ENCODE measurements at places on chromosomes 6 and 20.

DNA sequence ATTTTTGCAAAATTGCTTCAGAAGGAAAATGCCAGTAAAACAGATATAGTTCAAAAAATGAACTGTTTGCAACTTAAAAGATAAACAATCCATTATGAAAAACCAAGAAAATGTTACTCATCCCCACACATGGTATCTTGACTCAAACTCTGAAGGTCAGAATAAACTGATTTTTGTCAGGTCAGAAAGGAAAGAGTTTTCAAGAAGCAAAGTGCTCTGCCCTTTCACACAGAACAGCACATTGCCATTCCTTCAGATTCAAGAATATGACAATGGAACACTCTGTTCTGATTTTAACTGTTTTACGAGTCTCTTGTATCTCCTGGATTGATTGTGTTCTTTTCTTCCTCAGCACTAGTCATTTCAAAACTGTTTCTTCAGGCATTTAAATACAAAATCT lies 33.8 kb upstream of the NT5E start:
- no peak for DNase-seq

DNA sequence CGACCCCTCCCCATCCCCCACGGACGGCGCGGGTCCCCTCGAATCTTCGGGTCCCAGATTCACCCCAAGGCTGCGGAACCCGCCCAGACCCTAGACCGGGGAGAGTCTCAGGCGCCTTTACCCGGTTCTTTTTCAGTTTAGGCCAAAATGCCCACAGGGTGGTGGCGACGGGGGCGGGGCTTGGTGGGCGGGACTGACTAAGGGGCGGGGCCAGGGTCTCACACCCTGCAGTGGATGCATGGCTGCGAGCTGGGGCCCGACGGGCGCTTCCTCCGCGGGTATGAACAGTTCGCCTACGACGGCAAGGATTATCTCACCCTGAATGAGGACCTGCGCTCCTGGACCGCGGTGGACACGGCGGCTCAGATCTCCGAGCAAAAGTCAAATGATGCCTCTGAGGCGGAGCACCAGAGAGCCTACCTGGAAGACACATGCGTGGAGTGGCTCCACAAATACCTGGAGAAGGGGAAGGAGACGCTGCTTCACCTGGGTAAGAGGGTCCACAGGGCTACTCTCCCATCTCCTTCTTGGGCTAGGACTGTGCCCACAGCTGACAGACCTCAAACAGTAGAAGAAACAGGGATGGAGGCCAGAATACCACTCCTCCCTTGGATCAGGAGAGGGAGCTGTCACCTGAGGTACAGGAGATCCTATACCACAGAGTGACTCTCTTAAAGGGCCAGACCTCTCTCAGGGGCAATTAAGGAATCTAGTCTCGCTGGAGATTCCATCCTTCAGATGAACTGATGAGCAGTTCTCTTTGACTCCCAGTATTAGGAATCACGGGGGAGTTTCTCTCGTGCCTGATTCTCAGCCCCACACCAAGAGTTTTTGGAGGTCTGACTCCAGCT lies 942 bp downstream of the HLA-E start:
- peak; percentile 48 for DNase-seq

GRCh38 chr20:41009946-41010345 lies 18.7 kb upstream of the TOP1 start:
- no peak for DNase-seq

DNA sequence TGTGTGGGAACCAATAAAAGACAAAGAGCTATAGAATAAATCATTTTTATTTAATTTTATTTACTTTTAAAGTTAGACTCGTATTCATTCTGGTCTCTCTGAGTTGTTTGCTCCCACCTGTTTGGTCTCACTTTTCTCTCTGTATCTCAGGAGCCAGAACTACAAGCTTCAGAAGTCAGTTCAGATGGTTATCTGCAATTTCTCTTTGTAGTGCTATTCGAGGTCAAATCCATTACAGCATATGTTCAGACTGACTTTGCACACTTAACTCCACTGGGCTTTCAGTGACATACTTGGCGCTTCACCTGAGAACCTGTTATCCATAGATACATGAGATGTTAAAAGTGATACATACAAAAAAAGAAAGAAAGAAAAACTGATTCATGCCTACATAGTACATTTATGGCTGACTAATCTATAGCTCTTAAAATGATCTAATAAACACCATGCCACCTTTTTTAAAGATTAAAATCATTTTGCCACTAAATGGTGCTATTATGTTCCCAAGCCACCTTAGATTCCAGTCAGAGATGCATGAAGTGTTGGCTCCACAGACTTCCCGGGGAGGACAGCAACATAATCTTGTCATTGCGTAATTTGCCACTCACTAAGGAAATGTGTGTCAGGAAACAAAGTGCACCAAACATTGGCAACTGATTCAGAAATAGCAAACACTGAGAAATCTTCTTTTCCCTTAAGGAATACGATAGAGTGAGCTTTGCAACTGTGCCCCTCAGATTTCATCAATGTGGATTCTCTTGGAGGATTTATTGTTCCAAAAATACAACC lies 396.7 kb downstream of the HACE1 start:
- no peak for DNase-seq

GRCh38 chr6:99189823-99190721 lies 159.4 kb downstream of the FAXC start:
- DNase-seq = no peak

DNA sequence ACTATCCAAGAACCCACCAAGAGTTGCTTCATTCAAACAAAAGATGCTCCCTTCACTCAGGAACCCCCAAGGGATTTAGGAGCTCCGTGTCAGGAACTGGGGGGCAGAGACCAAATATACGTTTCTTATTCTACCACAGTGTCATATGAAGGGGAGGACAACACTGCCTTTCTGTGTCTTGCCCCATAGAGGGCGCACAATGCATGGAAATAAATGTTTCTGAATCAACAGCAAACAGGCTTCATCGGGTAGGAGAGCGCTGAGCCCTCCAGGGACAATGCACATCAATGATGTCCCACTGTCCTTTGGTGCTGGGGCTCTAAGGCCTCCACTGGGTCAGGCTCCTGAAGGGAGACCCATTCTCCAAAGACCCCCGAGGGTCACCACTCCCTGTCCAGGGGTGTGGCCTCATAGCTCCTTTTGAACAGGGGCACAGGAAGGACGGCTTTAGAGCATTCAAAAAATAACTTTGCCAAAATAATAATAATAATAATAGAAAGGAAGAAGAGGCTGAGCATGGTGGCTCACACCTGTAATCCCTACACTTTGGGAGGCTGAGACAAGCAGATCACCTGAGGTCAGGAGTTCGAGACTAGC lies 31.1 kb downstream of the PLG start:
- DNase-seq = peak; percentile 9

DNA sequence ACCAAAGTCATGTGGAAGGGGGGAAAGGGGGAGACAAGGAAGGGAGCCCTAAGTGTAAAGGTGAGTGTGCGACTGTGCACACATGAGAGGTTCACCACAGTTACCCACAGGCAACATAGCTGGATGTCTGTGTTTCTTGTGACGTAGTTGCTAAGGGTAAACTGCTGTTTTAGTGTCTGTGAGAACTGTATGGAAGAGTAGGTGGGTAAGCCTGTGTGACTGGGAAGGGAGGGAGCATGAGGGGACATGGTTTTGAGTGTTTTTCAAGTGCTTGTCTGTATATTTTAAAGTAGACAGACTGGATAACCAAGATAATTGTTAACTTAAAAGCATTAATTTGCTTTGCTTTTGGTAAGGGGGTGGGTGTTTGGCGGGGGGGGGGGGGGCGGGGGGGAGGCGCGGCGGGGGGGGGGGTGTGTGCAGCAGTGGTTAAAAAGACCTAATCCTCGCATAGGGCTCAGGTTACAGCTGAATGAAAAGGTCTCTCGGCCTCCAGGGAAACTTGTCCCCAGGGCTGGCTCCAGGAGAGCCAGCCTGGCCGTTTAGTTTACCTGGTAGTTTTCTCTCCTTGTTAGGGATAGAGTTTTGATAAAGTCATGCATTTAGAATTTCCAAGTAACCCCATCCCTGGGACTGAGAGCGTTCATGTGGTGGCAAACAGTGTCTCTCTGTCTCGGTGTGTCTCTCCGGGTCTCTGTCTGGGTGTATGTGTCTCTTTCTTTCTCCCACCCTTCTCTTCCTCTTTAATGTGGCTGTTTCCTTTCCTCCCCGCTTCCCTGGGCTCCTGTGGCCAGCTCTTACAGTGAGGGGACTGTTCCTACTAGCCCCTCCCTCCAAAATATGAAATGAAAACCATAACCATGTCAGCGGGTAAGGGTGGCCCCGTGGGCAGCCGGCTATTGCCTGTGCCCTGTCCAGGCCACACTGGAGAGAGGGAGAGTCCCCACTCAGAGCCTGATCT lies 3.4 kb downstream of the SCUBE3 start:
- DNase-seq = no peak

- DNase-seq = no peak
Observed at GRCh38 chr6:167827583-167828324, 1.0 kb downstream of the AFDN start.

DNA sequence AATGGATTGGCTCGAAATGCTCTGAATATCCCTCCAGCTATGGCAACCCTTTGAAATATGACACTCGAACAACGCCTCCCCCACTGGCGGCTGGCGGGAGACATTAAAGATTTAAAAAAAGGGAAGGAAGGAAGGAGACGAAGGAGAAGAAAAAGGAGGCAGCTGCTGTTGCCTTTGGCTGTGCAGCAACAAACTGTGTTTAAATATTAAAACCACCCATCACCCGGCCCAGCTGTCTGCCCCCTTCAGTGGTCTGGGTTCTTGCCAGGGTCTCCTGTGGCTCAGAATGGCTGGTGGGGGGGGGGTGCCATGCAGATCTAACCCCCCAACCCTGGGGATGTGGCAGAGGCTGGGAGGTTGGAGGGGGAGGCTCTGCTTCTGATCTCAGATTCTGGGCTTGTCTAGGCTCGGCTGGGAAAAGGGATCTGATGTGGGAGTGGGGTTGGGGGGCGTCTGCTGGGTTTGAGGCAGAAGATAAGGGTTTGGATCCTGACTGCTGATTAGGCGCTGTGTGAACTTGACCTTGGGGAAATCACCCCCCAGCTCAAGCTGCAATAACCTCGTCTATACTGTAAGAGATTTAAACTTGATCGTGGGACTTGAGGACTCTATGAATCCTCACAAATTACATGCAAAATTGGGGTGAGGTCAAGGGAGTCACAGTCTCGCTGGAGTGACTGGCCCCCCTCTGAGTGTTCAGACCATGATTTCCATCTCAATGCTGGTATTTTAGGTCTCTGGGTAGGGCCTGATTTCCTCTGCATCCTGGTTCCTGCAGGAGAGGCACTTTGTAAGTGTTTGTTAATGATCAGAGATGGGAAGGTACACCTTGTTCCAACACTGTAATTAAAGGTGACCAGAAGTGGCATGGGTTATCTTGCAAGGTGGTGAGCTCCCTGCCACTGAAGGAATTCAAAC lies 40.3 kb upstream of the BLCAP start:
- DNase-seq = no peak

GRCh38 chr6:113115196-113115595 lies 741.9 kb upstream of the MARCKS start:
- DNase-seq = no peak

DNA sequence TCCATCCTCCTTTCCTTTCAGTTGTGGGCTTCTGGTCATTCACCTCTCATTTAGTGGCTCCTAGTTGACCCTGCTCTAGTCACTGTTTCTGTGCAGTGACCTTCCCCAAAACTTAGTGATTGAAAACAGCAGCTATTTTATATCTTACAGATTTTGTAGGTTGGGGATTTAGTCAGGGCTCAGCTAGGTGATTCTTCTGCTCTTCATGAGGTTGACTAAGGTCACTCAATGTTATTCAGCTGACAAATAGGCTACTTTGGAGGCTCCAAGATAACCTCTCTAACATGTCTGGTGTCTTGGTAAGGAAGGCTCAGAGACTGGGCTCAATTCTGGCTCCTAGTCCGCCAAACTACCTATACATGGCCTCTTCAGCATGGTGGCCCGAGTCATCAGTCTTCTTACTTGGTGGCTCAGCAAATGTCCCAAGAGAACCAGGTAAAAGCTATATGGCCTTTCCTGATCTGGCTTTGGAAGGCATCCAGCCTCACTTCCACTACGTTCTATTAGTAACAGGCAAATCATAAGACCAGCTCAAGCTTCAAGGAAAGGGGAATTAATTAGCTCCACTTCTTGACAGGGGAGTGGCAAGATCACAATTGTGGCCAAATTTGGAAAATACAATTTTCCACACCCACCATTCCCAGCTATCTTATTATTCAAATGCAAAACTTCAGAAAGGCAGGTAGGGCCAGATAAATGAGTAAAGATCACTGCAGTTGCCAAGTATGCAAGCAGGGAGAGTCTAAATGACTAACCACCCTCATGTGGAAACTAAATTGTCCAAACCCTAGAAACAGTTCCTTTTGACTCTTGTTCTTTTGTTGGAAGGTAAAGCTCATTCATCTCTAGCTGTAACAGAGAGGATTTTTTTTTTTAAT lies 50.5 kb upstream of the LTV1 start:
- no peak for DNase-seq

DNA sequence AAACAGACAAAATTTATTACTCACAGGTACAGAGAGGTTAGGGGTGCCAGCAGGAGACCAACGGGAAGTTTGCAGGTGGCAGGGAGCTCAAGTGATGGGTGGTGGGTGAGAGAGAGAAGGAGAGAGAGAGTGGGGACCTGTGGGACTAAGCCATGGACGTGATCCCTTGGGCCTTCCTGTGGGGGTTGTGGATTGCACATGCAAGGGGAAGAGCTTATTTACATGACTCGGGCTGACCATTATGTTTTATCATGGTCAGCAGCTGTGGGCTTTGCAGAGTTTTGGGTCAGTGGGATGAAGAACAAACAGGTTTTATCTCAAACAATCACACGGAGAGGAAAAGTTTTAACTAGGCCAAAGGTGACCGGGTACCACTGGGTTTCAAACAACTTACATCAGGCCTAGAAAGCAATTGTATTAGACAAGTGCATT lies 156.2 kb upstream of the EXOC2 start:
- DNase-seq = no peak

- no peak for DNase-seq
Observed at GRCh38 chr20:38159566-38159956, 5.5 kb downstream of the TGM2 start.

DNA sequence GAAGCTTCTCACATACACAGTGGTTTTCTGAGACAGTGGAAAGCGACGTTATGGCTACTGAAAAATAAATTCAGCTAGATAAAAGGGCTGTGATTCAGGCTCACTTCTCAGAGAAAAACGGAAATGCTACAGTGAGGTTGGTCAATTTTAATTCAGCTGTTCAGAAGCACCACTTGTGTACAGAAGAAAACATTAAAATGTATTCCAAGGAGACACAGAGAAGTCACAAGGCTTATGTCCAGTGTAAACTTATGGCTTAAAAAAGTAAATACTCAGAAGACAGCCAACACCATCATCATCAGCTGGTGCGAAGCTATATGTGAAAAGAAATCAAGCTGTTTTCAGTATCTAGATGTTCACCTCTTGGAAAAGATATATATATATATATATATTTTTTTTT lies 68.6 kb downstream of the ABHD12 start:
- DNase-seq = no peak

DNA sequence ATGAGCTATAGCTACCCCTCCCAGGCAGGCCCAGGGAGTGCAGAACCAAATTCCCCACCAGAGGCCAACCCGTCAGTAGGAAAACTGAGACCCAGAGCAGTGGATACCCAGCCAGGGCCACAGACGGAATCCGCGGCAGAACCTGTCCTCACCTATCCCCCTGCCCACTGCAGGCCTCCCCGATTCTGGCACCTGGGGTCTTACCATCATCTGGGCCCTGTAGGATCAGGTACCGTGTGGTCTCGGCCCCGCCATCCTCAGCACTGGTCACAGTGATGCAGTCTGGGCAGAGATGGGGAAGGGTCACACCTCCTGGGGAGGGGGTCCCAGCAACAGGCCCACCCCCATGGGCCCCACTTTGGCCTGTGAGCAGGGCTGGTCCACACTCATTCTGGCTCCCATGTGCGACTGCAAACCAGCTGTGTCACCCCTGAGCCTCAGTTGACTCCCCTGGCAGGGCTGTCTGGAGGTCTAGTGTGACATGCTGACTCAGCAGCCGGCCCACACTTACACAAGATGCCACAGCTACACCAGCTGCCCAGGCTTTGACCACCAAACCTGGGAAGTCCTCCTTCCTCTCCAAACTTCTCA lies 3.8 kb downstream of the ZNF335 start:
- no peak for DNase-seq

Data from thymus (tissue), 14 donors.